ENCODE measurements at places on chromosomes 4 and X. TPM values are rescaled to one million over a fixed set of nuclear protein-coding genes. Genes with fewer than 3 reads are reported as not detected.

Gene JCHAIN
- total RNA-seq = 279 TPM

Gene MAOB
- 44.9 TPM for total RNA-seq

Gene PDHA1
- 177 TPM for total RNA-seq

GRCh38 chr4:152150214-152150613 lies 385.7 kb downstream of the FBXW7 start:
- H3K36me3 ChIP-seq = no peaks in the 10 kb centered on the region
- no peak for DNase-seq
- H3K27me3 ChIP-seq = no peaks in the 10 kb centered on the region
- no peak overlapping the region for H3K27ac ChIP-seq

DNA sequence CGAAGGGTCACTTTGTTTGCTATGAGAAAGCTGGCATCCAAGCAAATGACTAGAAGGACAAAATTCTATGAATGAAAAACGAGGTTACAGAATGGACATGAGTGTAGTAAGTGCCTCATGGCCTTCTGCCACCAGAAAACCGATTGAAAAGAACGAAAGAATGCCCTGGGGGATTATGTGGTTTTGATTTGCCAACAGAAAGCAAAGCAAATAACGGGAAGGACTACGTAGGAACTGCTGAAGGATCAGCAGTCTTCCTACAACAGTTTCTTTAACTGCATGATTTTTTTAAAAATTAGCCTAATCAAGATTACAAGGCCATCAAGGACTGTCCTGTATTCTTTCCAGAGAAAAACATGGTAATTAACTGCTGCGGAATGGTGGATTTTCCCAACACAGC lies 50.6 kb downstream of the NRK start:
- H3K36me3 ChIP-seq = no peaks in the 10 kb centered on the region
- no peak for DNase-seq
- no peaks in the 10 kb centered on the region for H3K4me1 ChIP-seq
- H3K27me3 ChIP-seq = no peaks in the 10 kb centered on the region

DNA sequence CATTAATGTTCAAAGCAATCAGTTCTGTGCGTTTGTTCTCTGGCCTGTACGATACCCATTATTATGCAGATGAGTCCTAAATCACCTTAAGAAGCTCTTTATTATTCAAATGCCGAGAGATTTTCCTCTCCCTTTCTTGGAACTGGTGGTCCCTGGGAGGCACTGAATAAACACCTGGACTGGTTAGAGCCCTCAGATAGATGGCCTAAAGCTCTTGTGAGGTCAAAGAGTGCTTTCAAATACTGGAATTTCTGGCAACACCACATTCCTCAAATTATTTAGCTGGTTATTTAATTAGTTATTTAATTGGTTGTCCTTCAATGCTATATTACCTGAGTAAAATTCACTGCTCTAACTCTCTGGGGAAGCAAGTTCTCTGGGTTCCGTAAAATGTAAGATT lies 3.0 kb downstream of the ARHGEF38 start:
- DNase-seq = no peak
- no peaks in the 10 kb centered on the region for H3K36me3 ChIP-seq
- no peaks in the 10 kb centered on the region for H3K27me3 ChIP-seq
- peaks cover 8% of the 10 kb centered on the region for H3K4me1 ChIP-seq
- no peak overlapping the region for H3K4me3 ChIP-seq

GRCh38 chr4:185880571-185880970 lies 68.6 kb upstream of the SORBS2 start:
- no peak overlapping the region for H3K27ac ChIP-seq
- H3K4me3 ChIP-seq = no peak overlapping the region
- no peaks in the 10 kb centered on the region for H3K36me3 ChIP-seq
- H3K4me1 ChIP-seq = no peaks in the 10 kb centered on the region
- DNase-seq = no peak

DNA sequence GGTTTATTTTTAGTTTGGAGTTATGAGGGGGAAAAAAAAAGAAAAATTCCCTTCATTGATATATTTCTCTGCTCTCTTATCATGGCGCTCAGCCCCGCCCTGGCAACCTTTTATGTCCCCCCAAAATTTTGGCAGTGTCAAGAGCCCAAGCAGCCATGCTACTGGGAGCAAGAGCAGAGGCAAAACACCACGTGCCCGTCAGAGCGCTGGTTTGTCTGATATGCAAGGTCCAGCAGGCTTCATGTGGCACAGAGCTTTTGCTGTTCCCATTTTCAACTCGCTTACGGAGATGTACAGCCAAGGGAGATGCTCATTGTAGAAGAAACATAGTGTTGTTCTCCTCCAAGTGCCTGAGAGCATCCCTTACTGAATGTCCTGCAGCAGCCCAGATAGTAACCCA lies 27.3 kb downstream of the SLITRK2 start:
- no peak overlapping the region for H3K27ac ChIP-seq
- H3K4me3 ChIP-seq = no peak overlapping the region
- no peaks in the 10 kb centered on the region for H3K4me1 ChIP-seq

Gene PF4V1
- total RNA-seq = not detected

GRCh38 chr4:123408471-123409084 lies 12.0 kb downstream of the SPRY1 start:
- H3K4me3 ChIP-seq = no peak overlapping the region
- DNase-seq = no peak
- peaks cover 10% of the 10 kb centered on the region for H3K4me1 ChIP-seq
- no peaks in the 10 kb centered on the region for H3K27me3 ChIP-seq
- H3K27ac ChIP-seq = peak overlapping the region; percentile 4
- H3K36me3 ChIP-seq = no peaks in the 10 kb centered on the region

Measured in transverse colon (tissue), 4 donors.